Right ventricle myocardium inferior (tissue), 1 donor: ENCODE measurements at places on chromosomes 6 and 20.

DNA sequence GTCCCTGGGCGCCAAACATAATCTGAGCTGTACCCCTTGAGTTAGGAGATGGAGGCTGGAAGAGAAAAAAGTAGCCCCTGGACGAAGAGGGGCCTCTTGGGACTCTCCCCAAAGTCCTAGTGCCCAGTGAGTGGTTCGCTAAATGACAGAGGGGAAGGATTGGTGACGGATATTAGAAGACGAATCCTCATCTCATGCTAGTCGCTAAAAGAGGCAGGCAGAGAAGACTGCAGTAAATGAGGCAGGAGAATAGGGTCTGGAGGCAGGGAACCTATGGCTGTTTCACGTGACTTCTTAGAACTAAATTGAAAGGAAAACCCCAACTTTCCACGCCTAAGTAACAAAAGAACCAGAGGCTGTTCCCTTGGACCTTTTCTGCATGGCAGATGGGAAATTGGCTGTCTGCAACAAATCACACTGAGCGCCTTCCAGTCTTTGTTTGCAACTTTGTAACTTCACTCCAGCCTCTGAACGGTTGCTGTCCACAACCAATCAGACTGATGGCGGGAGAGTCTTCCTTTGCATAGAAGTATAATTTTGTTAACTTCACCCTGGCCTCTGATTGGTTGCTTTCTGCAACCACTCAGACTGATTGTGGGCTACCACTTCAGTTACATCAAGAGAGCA lies 731 bp upstream of the RBL1 start:
- DNase-seq: no peak

GRCh38 chr6:45984788-45985425 lies 30.8 kb downstream of the CLIC5 start:
- DNase-seq: no peak

- DNase-seq: no peak
Observed at GRCh38 chr20:51554538-51555165, 12.1 kb upstream of the NFATC2 start.

- no peak for DNase-seq
Observed at GRCh38 chr6:132972971-132973370, 158.6 kb downstream of the RPS12 start.
